Suppressor macrophage treated with lipopolysaccharide for 1 hour (primary cell): ENCODE measurements at places on chromosomes 1 and 21.

DNA sequence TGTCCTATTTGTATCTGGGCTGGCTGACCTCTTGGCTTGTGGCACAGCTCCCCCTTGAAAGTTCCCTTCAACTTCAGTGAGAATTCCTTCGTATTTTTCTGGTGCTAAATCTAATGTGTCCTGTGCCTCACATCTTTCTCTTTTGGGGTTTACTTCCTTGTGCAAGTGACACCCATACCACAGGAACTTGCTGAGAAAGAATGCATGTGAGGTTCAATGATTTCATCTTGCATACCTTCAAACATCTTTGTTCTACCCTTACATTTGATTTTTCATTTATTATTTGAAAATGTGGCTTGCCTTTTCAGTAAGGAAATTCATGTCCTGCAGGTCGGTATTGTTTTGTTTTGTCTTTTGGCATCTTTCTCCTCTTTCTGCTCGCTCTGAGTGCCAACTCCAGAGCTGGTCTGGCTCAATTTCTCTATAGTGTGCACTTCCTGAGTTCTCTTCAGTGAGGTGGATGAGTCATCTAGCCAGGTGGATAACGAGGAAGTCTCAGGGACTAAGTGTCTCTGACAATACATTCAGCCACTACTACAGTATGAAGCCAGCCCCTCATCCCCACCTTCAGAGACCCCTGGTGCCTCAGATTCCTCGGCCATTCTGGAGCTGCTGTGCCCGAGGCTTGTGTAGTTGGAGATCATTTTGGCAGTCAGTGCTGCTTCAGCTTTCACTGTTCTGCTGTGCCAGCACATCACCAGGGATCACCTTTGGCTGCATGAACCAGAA, 59.5 kb downstream of the RIPK4 start:
- no peak for DNase-seq

DNA sequence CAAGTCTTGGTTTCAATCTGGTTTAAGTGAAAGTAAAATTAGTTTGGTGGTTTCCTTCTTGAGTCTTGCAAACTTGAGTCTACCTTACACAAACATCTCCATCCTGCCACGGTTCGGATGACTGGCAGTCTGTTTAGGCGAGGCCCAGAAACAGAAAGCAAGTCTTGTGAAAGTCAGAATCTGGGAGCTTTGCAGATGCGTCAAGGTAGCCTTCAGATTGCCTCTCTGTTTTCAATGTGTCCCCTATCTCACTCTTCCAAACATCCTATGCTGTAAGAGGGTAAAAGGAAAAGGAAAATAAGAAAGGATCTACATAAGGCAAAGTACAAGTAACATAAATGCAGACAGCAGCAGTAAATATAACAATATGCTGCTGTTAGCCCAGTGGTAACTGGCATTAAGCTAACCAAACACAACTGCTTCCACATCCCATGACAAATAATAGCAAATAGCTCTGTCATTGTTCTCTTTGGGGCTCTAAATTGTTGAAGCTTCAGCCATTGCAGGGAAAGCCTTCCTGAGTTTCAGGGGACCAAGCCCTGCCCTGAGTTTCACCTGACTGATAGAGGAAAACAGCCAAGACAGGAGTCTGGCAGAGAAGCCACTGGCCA, 26.2 kb upstream of the C1orf105 start:
- DNase-seq = peak; percentile 70

GRCh38 chr1:158730453-158730852, 9.9 kb upstream of the OR6K3 start:
- DNase-seq = no peak

GRCh38 chr1:193402977-193403376, 216.6 kb upstream of the B3GALT2 start:
- no peak for DNase-seq

GRCh38 chr1:182003953-182004586, 57.4 kb downstream of the ZNF648 start:
- no peak for DNase-seq

GRCh38 chr1:218823291-218823900, 350.3 kb upstream of the LYPLAL1 start:
- no peak for DNase-seq

GRCh38 chr1:205447457-205448341, 8.1 kb downstream of the BLACAT1 start:
- peak; percentile 64 for DNase-seq
